ENCODE measurements at places on chromosomes 4 and X.

GRCh38 chr4:77872723-77873445 lies 10.3 kb downstream of the MRPL1 start:
- no peak for DNase-seq

DNA sequence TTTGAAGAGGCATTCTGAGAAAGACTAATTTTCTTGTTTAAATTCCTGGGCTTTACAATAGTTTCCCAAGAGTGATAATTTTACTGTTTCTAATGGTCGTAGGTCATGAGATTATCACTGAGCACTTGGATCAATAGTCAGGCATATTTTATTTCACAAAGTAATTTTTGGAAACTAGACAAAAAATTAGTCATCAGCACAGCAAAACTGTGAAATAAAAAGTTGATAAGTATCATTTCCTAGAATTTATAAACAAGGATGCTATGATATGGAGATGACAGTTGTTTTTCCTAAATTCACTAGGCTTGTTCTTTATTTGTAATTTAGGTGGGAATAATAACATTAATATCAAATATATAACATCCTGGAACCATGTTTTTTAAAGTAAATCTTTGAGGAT lies 33.0 kb downstream of the SULT1B1 start:
- DNase-seq: no peak

- no peak for DNase-seq
Observed at GRCh38 chr4:182494103-182494502, 250.9 kb downstream of the TENM3 start.

- DNase-seq: no peak
Observed at GRCh38 chr4:146469022-146469421, 52.7 kb downstream of the SLC10A7 start.

DNA sequence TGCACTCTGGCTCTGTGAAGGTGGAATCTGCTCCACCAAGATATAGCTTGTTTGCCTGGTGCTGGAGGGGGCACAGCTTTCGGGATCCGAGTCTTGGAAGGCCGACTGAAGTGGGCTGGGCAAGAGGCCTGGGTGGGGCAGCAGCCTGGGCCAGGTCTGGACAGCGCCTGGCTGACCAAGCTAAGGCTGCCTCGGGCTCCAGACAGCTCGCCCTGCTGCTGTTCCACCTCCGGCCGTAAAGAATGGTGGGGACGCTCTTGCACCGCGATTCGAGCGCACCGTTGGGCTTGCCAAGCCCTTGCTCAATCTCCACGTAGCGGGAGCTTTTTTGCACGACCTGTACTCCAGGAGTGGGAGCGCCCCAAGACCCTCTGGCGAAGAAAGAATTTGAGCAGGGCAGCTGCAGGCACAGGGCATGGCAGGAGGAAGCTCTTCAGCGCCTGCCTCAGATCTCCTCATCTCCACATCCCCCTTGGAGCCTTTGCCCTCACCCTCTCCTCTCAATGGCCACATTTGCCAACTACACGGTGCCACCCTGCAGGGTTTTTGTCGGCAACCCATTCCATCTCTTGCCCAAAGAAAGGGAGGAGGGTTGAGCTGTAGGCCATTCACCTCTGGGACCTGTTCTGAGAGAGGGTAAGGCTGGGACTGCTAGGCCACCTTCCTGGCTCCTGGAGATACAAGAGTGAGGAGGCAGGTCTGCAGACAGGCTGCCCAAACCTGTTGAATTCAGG lies 18.9 kb downstream of the CNGA2 start:
- no peak for DNase-seq

- no peak for DNase-seq
Observed at GRCh38 chrX:76657499-76657898, 230.0 kb downstream of the MAGEE1 start.

DNA sequence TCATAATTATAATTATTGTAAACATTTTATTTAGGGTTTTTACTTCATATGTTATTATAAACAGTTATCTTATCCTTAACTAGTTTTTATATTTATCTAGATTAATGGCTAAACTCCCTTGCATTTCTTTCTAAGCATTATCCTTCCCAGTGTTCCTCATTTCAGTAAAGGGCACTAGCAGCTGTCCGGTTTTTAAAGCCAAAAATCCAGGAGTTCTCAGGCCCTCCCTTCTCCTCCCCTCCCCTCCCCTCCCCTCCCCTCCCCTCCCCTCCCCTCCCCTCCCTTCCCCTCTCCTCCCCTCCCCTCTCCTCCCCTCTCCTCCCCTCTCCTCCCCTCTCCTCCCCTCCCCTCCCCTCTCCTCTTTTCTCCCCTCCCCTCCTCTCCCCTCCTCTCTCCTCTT lies 58.9 kb downstream of the FBXO8 start:
- no peak for DNase-seq

- no peak for DNase-seq
Observed at GRCh38 chr4:139814323-139815015, 148.8 kb downstream of the MGST2 start.

DNA sequence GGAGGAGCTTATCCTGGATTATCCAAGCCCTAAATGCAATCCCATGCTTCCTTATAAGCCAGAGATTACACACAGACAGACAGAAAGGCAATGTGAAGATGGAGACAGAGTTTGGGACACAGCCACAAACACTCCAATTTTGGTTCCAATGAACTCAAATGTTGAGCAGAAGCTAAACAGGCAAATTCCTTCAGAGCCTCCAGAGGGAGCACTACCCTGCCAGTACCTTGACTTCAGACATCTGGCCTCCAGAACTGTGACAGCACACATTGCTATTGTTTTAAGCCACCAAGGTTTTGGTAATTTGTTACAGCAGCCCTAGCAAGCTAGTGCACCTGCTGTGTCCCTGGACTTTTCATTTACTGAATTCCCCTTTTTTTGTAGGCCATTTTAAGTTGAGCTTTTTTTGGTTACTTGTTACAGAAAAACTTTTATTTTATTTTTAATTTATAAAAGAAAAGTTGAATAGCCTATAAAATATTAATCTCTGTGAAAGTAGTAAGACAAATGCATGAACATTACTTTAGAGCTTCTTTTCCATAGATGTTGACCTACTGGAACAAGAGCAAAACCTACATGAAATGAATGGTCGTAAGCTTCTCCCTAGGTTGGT lies 33.4 kb upstream of the SRD5A3 start:
- peak; percentile 11 for DNase-seq

DNA sequence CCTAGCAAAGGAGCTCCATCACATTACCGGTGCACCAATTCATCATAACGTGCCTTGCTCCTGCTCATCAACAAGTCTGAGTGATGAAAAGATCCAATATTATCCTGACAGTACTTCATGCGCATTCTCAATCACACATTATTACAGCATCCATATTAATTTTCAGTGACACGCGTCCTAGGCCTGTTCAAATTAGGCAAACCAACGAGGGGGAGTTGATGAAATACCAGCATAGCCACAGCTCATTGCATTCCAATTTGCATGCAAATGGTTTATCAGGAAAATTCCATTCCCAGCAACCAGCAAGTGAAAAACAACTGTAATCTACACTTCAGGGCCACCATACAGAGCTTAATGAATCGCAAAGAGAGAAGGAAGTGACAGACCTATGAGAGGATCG lies 236.9 kb downstream of the DCLK2 start:
- no peak for DNase-seq

- no peak for DNase-seq
Observed at GRCh38 chr4:88109123-88109881, 49.1 kb downstream of the ABCG2 start.

DNA sequence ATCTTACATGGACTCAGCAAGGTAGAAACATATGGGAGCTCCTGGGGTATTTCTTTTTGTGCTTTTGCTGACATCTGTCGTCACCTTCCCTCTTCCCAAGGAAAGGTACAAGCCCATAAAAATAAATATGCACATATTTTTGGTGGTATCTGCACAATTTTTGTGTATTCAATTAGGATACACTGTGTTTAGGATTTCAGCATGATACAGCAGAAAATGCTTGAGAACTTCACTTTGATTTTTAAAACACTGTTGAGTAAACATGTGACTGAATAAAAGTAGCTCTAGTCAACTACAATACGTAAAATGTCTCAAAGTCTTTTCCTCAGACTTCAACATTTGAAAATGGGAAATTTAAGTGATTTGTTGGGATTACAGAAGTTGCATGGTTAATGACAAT lies 99.4 kb upstream of the SPANXC start:
- DNase-seq: no peak

DNA sequence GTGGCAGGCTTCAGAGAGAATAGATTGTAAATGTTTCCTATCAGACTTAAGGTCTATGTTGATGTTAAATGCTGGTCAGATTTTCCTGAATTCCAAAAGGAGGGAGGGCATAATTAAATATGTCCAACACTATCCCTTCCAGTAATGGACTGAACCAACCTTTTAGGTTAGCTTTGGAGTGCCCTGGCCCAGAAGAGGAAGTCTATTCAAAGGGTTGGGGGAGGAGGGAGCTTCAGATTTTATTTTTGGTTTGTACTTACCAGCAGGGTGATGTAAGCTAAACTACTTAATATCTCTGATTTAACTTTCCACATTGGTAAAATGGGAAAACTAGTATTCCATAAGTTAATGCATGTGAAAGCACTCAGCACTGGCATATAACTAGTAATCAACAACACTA lies 91.1 kb downstream of the RBM46 start:
- no peak for DNase-seq

GRCh38 chr4:169115897-169116254 lies 105.8 kb upstream of the CBR4 start:
- DNase-seq: no peak

Data from activated gamma-delta T cell treated with Interleukin-2 at 50 U/mL for 16 hours (primary cell).